ENCODE measurements at places on chromosomes 2 and 18.
A peak's percentile ranks its signal among the peaks of the same experiment; 100 is the strongest.

GRCh38 chr2:109185338-109185737 lies 56.3 kb downstream of the SH3RF3 start:
- no peak for ATAC-seq

DNA sequence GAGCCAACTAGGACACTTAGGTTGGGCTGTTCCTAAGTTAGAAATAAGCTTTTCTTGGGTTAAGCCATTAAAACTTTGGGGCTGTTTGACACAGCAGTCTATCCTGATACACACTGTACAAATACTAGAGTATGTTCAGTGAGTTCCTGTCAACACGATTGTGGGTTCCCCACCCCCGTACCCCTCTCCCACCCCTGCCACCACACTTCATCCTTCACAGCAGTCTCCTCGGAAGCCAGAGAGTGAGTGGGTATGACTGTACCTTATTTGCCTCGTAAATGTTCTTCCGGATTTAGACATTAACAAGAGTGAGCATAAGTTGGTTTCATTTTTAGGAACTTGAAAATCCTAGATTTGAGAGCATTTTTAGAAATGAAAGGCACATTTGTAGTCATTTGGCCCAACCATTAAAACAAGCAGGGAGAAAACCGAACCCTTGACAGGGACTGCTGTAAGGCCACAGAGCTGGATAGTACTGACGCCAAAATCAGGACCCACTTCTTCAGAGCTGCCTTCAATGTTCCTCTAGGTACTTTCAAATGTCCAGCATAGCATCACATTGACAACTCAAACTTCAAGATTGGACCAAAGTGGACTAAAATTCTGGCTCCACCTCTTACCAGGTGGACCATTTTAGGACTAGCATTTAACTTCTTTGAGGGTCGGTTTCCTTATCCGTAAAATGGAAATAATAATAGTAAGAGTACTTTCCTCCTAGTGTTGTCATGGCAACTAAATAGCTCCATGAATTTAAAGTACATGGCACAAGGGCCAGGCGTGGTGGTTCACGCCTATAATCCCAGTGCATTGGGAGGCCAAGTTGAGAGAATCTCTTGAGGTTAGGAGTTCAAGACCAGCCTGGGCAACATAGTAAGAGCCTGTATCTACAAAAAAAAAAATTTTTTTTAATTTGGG lies 166.3 kb upstream of the SERTAD2 start:
- ATAC-seq = peak; percentile 98

DNA sequence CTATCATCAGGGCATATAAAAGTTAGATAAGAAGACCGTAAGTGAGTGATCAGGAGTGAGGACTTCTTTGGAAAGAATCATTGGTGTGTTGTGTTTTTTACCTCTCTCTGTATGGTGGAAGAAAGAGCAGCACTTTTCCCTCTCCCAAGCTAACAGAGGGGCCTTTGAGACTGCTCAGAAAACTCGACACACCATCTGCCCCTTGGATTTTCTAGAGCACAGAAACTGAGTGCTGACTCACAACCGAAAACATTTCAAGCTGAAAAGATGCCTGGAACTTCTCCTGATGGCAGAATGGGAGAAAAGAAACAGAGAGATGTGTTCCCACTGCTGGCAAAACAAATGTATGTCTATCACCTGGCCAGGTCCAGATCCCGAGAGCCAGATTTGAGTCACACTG lies 156.6 kb downstream of the DNAH7 start:
- ATAC-seq = no peak

DNA sequence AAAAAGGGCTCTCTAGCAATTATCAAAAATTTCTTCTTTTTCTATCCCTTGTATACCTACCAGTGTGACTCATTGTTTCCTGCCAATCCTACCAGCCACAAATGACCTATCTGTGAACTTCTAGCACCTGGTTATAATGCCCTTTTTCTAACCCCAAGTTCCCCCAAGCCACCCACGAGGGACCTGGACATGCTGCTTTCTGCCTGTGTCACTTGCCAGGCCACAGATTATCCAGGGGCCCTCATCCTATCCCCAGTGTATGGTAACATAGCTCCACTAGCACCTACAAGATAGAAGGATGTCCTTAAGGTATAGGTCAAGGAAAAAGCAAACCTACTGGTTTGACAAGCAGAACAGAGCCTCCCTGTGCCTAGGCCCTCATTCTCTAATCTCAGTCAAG lies 26.8 kb downstream of the AAK1 start:
- ATAC-seq = peak; percentile 54

Data from activated T-helper 17 cell treated with anti-CD3 and anti-CD28 coated beads, Interleukin-2, amount 50 U/mL, for 72 hours (primary cell).